NCI-H446 treated with DMSO at 0.1 percent for 48 hours (cell line): ENCODE measurements at places on chromosomes 6 and 20.

- no peak for DNase-seq
These were observed 290.2 kb downstream of the SOX4 start for GRCh38 chr6:21883595-21884328.

DNA sequence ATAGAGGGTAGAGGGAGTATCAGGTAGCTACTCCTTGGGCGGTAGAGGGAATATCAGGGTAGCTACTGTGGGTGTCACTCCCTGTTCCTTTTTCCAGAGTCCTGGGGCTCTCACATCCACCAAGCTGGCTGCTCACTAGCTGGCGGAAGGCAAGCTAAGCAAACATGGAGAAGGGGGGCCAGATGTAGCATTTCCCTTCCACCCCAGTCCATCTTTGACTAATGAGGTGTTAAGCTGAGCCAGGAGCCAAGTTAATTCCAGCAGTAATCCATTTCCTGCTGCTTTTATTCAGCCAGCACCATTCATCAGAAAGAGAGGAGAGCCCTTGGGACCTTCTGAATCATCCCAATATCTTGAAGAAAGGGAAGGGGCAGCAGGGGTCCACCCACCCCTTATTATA lies 330.0 kb downstream of the ZFAND3 start:
- DNase-seq, result no peak

DNA sequence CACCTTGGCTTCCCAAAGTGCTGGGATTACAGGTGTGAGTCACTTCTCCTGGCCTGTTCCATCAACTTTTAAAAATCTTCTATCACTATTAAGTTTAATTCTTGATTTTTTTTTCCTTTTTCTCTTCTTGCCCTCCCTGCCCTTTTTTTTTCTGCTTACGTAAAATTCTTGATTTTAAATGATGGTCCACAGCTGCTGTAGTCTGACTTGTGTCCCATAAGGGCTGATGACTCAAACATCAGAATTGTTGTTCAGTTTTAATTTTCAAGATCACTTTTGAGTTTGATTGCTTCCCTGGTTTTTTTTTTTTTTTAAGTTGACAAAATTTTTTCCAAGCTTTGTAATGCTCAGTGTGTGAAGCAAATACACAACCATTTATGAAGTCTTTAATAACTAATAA lies 61.9 kb downstream of the CBFA2T2 start:
- no peak for DNase-seq

DNA sequence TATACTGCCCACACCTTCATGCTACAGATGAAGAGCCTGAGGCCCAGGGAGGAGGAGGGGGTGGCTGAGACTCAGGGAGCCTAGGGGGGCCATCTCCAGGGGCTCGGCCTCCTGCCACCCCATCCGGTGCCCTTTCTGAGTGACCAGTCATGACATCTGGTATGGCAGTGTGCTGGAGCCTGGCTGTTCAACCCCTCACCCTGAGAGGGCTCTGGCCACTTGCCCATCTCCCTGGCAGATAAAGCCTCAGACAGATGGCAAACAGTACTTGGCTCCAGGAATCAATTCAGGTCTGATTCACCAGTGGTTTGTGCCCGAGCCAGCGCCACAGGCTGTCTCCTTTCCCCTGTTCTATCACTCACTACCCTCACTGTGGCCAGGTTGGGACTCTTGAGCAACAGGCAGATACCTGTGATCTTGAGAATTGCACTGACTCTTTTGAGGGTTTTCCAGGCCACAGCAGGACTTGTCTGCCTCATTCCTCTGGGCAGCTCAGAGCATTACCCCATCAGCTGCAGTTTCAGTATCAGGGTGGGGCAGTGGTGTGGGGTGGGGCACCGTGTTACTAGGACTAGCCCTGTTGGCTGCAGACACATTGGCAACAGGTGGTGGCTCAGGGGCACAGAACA lies 22.8 kb downstream of the SRSF3 start:
- peak; percentile 88 for DNase-seq

- no peak for DNase-seq
These were observed 202.7 kb downstream of the MAFB start for GRCh38 chr20:40486297-40486696.

GRCh38 chr6:73832313-73832712 lies 136.3 kb downstream of the CD109 start:
- no peak for DNase-seq

DNA sequence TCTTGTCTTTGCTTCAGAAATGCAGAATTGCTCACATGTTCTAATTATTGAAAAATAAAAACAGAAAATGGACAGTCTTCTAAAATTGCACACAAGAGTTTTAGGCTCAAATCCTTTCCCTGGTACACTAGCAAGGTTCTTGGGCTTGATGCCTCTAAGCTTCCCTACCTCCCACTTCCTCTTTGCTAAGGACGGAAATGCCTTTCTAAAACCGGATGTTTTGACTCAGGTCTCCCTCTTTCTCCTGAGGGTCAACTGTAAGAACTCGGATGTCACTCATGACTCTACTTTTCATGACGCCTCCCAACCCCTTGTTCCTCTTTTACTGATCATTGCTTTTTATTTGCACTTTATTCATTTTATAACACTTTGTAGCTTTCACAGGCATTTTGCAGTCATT lies 613.5 kb downstream of the C6orf118 start:
- DNase-seq, result no peak

DNA sequence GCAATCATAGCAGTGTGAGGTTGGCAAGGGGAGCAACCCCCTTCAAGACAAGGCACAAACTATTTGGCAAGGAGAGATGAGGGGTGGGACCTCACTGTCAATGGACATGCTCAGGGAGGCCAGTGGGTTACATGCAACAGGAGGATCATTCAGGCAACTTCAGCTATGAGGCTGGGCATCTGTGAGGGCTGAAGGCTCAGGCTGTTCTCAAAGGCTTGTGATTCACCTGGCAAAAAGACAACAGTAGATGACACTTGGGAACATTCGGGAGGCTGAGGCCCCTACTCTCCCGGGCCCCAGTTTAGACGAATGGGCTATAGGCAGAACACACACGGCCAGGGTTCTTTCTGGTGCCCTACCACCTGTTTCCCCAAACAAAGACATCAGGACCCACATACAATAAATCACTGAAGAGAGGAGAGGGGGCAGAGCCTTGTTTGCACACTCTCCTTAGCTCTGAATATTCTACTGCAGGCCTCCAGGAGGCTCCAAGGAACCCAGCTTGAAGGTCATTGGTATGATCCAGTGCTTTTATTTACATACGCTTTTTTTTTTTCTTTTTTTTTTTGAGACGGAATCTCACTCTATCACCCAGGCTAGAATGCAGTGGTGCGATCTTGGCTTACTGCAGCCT lies 7.9 kb downstream of the TUBB start:
- DNase-seq, result no peak

GRCh38 chr20:19986419-19986818 lies 30.7 kb upstream of the NAA20 start:
- no peak for DNase-seq

DNA sequence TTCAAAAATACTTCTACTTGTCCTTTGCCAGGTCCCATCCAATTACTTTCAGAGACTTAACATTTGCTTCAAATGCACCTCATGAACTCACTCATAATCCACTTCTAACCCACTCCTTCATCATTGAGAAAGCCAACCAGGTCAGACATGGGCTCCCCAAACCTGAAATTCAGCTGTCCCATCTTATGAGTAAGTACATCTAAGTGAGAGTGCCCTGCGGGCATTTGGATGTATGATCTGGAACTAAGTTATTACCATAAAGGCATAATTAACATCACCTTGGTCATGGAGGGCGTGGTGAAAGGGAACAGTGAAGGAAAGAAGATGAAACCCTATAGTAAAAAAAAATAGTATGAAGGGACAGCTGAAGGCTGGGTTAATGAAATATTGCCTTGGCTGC lies 896.8 kb downstream of the C6orf118 start:
- DNase-seq, result no peak

- DNase-seq, result no peak
These were observed 157.7 kb upstream of the GGTLC1 start for GRCh38 chr20:24146231-24146634.

- no peak for DNase-seq
These were observed 61.7 kb upstream of the EMILIN3 start for GRCh38 chr20:41428285-41428684.

DNA sequence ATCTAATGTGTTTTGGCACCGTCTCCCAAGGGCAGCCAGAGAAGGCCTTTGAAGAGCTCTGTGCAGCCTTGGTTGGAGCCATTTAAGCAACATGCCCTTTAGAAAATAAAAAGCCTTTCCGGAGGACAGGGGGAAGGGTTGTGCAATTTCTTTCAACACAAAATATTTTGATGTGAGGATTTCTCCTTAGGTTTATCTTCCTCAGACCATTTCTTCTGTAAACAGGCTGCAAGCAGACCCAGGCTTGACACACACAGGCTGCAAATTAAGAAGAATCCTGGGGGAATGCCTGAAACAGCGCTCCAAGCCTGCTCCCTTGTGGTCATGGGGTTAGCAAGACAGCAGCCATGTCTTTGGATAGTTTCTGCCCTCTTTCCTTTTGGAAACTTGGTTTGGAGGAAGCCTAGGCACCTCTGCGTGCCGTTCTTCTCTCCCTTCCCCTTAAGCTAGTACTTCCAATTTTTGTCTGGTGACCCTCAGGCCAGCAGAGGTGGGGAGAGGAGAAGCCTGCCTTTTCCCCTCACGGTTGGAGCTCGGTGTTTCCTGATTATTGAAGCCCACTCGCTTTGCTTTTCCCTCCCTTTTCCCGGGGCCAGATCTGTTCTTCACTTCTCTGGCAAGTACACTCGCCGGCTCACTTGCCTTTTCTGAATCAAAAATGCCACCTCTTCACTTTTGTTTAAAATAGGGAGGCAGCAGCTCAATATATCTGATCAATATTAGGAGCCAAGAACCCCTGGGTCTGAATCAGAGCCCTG lies 39.6 kb upstream of the NOX3 start:
- DNase-seq, result no peak

GRCh38 chr6:17281497-17282481 lies 628 bp downstream of the RBM24 start:
- no peak for DNase-seq

DNA sequence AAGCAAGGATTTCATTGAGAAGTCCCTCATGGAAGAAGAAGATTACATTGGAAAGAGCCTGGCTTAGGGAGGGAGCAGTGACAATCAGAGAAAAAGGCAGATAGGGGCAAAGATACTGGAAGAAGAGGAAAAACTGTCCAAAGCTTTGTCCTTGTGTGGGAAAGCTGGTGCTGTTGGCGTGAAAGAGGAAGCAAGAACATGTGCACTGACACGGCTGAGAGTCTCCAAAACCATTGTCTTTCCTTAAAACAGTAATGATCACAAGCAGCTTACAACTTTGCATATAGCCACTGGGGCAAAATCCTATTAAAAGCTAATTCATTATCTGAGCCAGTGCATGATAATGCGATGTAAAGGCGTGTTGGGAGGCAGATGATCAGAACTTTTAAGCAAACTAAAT lies 85.1 kb upstream of the ESR1 start:
- DNase-seq, result no peak

DNA sequence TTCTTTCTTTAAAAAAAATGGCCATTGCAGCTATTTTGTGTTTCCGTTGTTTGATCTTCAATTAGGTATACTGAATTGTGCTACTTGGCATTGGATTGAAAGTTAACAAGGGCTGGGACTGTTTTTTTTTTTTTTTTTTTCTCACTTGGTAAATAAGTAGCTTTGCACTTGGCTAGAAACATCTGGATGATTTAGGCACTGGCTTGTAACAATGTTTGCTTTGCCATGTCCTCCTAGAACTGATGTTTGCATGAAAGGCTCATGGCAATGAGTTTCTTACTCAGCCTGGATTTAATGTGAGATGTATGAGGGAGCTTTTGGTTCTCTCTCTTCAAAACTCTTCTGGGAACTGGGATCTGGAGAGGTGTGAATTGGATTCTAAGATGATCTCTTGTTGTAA lies 414.1 kb downstream of the CDH26 start:
- no peak for DNase-seq

DNA sequence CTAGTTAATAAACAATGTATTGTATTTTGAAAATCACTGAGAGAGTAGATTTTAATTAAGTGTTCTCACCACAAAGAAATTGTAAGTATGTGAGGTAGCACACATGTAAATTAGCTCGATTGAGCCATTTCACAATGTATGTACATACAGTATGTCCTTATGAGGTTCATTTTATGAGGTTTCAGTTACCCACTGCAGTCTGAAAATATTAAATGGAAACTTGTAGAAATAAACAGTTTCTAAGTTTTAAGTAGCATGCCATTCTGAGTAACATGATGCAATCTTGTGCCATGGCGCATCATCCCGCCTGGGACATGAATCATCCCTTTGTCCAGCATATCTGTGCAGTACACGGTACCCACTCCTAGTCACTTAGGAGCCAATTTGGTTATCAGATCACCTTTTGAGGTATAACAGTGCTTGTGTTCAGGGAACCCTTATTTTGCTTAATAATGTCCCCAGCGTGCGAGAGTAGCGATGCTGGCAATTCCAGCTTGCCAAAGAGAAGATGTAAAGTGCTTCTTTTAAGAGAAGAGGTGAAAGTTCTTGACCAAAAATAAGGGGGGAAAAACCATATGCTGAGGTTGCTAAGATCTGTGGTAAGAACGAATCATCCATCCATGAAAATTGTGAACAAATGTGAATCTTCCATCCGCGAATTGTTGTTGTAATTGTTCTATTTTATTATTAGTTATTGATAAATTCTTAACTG lies 64.7 kb downstream of the KCNS1 start:
- DNase-seq, result no peak

DNA sequence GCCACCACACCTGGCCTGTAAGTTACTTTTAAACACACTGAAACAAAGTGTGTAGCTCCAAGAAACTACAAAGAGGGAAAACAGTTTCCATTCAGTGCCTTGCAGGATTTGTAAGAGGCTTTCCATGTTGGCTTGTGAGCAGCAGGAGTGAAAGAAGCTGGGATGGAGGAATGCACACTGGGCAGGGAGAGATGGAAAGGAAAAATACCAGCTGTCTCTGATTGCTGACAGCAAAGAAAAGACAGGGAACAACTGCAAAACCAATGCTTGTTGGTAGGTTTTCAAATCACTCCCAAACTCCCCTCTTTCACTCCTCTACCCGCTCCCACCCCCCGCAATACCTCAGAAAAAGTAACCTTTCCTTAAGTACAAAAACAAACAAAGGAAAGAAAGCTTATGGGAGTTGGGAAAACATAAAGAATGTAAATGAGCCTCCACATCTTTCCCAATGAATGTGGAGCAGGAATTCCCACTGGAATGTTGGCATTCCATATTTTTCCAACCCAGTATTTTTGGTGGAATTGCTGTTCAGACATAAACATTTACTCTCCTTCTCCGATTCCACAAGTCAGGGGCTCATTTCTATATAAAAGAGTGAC lies 166.1 kb downstream of the THBS2 start:
- no peak for DNase-seq

GRCh38 chr20:50777373-50777772 lies 17.5 kb upstream of the BCAS4 start:
- DNase-seq, result no peak

DNA sequence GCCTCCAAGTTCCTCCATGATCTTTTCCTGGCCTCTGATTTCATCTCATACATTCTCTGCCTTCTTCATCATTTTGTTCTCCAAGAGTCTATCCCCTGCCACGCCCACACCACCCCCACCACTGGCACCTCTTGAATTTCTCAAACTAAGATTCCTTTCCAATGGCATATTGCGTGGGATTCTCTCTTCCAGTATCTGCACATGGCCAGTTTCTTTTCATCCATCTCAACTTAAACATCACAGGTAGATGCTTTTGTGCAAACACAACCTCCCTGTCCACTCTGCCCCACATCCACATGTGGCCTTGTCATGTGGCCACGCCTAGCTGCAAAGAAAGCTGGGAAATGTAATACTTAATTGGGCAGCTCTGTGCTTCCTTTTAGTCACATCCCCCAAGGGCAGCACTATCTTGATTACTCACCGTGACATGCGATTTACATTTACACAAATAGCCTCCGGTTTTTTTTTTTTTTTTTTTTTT lies 33.4 kb upstream of the ZMYND8 start:
- DNase-seq, result no peak
